ENCODE measurements at places on chromosomes 3 and 15.

GRCh38 chr15:25532269-25533140, 93.7 kb upstream of the UBE3A start:
- DNase-seq, result no peak

DNA sequence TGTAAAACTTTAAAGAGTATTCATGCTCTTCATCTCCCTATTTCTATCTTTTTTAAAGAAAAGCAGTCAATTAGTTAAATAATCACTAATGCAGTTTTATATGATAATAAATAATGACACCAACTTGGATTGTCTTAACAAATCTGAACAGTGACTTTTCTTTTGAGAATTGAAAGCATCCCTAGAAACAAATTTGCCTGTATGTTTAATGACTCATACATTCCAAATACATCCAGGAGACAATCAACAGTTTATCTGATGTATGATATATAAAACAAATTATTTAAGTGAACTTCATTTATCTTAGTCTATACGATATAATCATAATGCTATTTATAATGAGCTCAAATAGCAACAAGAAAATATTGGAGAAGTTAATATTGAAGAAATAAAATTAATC, 78.0 kb downstream of the ALCAM start:
- DNase-seq, result no peak

DNA sequence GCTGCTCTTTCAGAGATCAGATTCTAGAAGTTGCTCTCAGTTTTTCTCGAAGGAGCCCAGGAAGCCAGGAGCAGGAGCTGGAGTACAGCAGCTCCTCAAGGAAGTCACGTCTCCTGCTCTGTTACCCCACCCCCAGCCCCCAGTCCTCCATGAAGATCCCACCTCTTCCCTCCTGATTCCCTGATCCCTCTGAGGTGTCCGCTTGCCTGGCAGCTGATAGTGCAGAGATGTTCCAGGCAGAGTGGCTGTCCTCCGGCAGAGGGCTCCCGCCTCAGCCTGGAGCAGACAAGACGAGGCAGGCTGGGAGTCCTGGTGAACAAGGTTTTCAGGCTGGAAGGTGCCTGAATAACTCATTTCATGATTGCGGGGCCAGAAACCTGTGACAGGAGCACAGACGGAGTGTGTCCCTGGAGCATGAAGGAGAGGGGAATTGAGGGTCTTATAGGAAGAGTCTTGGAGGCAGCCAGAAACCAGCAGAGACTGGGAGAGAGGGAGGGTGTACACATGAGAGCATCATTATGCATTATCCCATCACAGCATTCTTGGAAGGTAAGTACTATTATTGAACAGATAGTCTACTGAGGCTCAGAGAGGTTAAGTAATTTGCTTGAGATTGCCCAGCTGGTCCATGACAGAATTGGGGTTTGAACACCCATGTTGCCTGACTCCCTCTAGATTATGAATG, 1.2 kb downstream of the HRH1 start:
- DNase-seq, result no peak

- no peak for DNase-seq
These were observed 47.6 kb downstream of the PHLDB2 start for GRCh38 chr3:111906656-111907055.

- DNase-seq, result no peak
These were observed 47.4 kb upstream of the SEC22A start for GRCh38 chr3:123154020-123154985.

GRCh38 chr15:48654801-48655200, 9.3 kb upstream of the FBN1 start:
- no peak for DNase-seq

DNA sequence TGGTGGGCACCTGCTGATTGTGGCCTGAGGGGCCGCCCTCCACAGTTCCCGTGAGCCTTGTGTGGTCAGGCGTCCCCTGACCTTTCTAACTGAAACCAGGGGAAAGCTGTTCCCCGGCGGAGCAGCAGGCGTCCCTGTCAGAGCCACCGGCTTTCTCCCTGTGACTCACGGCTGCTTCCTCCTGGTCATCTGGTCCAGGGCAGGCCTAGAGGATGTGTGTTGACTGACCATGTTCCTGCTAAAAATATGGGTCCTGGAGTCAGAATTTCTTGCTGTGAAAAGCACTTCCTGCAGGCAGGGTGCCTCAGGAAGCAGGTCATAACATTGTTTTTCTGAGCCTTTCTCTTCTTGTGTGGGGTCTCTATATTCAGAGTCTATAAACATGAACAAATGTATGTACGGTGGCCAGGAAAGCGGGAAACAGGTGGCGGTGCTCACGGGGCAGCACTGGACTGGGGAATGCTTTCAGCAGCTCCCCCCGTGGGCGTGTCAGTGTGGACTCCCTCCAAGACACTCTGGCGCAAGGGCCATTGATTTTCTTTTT, 38.4 kb upstream of the CGNL1 start:
- DNase-seq, result no peak

GRCh38 chr15:67999320-68000100, 54.6 kb upstream of the PIAS1 start:
- no peak for DNase-seq

GRCh38 chr3:160401291-160402095, 2.0 kb downstream of the SMC4 start:
- DNase-seq, result peak; percentile 24

DNA sequence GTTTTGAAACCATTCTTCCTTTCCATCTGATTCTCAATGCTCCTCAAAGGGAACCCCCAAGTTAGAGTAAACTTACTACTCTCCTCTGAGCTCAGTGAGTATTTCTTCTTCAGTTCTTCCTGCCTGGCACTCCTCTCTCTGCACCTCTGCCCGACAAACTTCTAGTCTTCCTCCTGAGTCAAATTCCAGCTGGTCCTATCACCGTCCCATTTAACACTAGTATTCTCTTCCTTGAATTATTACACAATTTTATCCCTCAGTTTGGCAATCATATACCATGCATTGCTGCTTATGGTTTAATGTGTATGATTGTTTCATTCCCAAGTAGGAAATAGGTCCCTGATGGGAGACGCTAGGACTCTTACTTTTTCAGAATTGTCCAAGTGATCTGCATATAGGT, 279.7 kb downstream of the MECOM start:
- DNase-seq, result no peak

DNA sequence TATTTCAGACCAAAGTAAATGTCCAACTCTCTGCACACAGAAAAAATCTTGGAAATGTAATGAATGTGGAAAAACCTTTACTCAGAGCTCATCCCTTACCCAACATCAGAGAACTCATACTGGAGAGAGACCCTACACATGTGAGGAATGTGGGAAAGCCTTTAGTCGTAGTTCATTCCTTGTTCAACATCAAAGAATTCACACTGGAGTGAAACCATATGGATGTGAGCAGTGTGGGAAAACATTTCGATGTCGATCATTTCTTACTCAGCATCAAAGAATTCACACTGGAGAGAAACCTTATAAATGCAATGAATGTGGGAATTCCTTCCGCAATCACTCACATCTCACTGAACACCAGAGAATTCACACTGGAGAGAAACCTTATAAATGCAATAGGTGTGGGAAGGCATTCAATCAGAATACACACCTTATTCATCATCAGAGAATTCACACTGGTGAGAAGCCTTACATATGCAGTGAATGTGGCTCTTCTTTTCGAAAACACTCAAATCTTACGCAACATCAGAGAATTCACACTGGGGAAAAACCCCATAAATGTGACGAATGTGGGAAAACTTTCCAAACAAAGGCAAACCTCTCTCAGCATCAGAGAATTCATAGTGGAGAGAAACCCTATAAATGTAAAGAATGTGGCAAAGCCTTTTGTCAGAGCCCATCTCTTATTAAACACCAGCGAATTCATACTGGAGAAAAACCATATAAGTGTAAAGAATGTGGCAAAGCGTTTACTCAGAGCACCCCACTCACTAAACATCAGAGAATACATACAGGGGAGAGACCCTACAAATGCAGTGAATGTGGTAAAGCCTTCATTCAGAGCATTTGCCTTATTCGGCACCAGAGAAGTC, 8.0 kb upstream of the ZNF501 start:
- DNase-seq, result no peak

DNA sequence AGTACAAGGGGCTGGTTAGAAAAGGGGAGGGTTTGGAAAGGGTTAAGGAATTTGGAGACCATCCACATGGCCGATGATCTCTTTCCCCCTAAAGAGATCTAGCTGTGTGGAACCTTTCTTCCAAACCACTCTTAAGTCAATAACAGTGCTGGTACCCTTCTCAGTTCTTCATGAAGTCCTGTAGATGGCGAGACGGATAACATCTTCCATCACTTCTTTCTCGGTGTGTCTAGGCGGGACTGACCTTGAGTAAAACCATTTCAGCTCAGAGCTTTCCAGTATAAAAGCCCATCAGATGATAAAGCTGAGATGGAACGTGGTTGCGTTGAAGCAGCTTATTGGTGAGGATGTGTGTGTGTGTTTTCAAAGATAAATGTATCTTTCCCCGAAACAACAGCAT, 151.5 kb upstream of the BHLHE40 start:
- DNase-seq, result no peak

GRCh38 chr3:89107461-89108290, at the start of gene EPHA3:
EPHA3 (plus strand) TSS chr3:89107621; CDS start chr3:89107749, 128 bp downstream.
- no peak for DNase-seq

DNA sequence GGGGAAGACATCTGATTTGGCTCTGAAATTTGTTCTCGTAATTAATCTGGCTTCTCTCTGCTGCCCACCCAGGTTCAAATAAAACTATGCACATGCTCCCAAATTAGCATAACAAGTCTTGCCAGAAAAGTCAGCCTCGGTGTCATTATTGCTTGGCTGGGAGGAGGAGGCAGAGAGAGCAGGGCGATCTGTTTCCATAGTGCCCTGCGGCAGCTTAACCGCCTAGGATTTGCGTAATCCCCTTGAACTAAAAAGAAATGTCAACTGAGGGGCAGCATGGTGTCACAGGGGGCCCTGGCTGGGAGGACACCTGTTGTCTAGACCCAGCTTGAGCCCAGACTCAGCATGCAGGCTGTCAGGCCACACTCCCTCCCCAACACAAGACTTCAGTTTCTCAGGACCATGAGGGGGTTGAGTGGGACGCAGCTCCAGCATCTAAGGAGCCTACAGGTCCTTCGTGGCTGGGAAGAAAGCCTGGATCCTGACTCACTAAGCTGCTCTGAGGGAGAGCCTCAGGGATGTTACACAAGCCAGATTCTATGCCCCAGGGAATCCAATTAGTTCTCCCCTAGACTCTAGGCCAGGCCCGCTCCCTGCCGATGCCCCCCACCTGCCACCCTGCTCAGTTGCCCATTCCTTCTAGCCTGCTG, 17.3 kb downstream of the MRPS11 start:
- no peak for DNase-seq

GRCh38 chr15:98724048-98724447, 75.7 kb downstream of the IGF1R start:
- no peak for DNase-seq

- DNase-seq, result no peak
These were observed 90.2 kb downstream of the NTRK3 start for GRCh38 chr15:88166082-88166993.

- DNase-seq, result no peak
These were observed 9.7 kb upstream of the CMTM7 start for GRCh38 chr3:32381922-32382321.

DNA sequence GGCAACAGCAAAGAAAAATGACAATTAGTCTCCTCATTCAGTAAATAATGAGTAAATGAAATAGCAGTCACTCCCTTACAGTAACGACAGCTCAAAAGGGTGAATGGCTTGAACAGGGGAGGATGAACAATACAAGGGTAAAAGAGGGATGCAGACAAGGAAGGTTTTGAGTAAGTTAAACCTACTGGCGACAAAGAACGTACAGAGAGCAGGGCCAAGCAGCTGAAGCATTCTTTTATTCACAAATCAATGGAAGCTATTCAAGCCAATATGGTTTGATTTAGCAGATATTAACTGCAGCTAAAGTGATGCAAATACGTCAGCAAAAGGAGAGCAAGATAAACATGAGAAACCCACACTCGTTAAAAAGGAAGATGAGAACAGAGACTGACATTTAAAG, 90.7 kb upstream of the ICE2 start:
- no peak for DNase-seq

DNA sequence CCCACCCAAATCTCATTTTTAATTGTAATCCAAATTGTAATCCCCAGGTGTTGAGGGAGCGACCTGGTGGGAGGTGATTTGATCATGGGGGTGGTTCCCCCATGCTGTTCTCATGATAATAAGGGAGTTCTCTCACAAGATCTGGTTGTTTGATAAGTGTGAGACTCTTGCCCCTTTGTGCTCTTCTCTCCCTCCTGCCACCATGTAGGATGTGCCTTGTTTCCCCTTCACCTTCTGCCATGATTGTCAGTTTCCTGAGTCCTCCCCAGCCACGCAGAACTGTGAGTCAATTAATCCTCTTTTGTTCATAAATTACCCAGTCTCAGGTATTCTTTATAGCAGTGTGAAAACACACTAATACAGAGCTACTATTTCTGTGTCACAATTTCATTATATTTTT, 88.7 kb downstream of the NCEH1 start:
- no peak for DNase-seq

GRCh38 chr3:40229386-40229785, 80.1 kb upstream of the EIF1B start:
- DNase-seq, result no peak

- no peak for DNase-seq
These were observed 136.3 kb downstream of the IMPG2 start for GRCh38 chr3:101184111-101184510.
